ENCODE measurements at places on chromosomes 11 and 22.

DNA sequence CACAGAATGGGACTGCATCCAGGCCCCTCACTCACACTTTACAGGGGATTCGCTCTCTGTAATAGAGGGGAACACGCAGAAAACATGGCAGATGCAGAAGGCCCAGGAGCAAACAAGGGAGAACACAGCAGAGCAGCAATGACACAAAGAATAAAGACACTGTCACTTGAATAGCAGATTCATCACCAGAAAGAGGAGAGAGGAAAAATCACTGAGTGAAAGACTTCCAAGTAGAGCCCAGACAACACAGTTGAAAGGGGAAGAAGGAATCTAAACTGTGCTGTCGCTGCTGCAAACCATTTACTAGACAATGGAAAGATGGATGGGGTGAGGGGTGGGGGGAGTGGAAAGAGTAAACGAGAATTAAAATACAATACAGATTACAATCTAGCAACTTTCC lies 28.8 kb upstream of the RAPSN start:
- no peak for DNase-seq

DNA sequence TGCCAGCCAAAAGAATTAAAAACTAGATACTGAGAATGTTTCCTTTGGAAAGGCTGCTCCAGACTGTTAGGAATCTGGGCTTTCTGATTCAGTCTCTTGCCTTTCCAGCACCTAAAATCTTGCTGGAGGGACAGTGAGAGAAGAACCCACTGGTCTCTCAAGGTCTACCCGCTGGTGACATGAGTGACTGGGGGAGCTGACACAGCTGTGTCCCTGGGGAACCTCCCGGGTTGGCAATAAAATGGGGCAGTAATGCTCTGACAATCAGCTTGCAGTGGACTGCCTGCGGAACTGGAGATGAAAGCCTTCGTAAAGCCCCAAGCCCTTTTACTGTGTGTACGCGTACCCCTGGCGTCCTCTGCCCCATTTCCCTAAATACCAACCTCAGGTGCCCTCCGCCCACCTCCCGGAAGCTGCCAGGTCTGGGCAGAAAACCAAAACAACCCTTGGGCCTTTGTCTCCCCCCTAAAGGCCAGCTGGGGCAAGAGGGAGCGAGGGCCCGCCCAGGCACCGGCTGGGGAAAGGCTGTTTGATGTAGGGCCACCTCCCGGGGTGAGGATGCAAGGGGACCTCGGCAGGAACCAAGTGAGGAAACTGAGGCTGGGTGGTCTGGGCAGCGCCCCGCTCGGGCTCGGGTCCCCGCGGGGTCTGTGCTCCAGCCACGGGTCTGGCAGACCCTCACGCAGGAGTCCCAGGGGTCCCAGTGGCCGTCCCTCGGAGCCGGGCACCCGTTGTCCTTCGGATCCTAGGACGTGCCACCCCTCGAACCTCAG lies 741 bp downstream of the CARS1 start:
- DNase-seq = no peak

DNA sequence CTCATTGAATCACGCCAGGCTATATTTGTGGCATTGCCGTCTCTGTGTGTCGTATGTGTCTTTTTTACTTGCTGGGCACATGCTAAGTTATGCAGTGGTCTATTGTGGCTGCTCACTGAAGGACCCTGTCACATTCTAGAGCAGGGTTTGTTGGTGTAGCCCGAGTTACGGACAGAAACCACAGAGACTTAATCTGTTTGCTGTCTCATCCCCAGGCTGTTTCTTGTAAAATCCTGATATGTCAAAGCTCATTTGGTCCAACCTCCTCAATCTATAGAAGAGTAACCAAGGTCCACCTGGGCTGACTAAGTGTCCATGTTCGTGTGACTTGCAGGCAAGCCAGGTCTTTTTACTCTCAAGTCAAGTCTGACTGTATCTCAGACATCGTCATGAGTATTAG lies 5.0 kb downstream of the DPF2 start:
- no peak for DNase-seq

DNA sequence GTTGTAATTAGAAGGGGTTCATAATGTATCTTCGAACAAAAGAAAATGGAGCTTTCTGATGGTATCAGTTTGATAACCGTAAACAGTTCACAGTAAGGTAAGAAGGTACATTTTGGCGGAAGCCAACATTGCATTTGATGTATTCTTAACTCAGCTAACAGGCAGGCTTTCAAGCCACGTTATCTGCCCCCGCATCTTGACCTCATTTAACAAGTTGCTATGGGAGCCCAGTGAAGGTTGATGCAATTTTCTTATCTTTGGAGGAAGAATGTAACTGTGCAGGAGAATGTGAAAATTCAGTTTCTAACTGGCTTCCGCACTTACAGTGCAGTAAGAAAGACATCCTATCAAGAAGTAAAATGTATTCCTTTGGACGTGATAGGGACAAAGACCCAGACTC lies 110.6 kb downstream of the ETS1 start:
- no peak for DNase-seq

DNA sequence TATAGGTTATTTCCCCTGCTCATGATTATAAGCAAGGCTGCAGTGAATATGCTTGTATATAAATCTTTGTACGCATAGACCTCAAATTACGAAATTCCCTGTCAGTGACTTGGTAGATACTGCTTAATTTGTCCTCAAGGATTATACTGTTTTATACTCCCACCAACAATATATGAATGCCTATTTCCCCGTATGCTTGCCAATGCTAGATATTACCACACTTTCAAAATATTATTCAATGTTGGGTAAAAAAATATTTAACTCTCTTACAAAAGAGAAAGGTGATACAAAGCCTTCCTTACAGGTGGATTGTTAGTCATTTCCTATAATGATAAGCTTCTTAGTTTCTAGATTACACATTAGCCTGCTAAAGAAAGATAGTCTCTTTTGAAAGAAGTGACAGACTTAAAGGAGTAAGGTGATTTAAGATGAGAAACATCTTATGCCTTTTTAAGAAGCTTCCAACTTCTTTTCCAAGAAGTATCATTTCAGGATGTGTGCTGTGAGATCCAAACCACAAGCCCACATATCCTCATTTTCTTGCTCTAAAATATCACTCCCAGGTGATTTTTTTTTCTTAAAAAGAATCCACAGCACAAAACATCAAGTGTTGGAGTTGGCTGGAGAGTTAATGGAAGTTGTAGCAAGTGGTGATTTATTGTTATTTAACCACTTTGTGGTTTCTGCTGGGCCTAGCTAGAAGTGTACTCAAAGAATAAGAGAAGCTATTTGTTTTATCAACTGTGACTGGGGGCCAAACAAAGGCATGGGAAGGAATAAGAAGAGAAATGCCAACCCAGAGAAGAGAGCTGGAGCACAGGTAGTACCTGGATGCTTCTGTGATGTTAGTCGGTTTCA lies 59.2 kb downstream of the BARX2 start:
- DNase-seq = no peak

GRCh38 chr11:24585192-24585591 lies 88.3 kb downstream of the LUZP2 start:
- DNase-seq = no peak

DNA sequence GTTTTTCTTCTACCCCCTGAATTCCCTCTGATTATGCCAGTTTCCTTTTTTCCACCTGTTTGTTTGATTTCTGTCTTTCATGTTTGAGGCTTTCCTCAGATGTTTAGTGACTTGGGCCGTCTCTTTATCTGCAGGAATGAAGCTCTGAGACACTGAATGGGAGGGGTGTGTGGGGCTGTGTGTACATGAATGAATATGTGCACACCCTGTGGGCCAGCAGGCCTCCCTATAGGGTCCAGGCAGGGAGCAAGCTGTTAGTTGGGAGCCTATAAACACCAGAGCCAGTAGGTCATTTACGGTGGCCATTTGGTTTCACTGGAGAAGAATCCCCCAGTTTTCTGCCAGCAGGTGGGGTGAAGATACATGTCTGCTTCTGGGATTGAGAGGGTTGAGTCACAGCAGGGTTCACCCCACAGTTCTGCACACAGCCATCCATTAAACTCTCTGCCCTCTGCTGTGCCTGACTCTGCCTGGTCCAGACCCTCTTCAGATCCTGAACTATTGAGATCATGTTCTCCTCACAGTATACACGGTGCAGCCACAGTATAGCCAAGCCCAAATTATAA lies 34.8 kb downstream of the BARX2 start:
- DNase-seq = no peak

DNA sequence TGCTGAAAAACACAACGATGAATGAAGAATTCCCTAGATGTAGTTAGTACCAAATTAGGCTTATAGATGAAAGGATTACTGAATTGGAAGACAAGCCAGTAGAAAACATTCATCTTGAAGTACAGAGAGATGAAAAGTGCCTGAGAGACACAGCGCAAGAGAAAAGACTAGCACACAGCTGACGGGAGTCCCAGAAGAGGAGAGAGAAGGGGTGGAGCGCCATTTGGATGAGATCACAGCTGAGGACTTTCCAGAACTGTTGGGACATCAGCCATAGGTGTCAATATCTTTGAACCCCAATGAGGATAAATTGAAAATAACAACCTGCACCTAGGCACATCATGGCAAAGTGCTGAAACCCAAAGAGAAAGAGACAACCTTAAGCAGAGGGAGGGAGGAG lies 25.2 kb downstream of the ALG12 start:
- DNase-seq = no peak

GRCh38 chr11:120235024-120235628 lies 4.8 kb upstream of the POU2F3 start:
- DNase-seq = peak; percentile 13

DNA sequence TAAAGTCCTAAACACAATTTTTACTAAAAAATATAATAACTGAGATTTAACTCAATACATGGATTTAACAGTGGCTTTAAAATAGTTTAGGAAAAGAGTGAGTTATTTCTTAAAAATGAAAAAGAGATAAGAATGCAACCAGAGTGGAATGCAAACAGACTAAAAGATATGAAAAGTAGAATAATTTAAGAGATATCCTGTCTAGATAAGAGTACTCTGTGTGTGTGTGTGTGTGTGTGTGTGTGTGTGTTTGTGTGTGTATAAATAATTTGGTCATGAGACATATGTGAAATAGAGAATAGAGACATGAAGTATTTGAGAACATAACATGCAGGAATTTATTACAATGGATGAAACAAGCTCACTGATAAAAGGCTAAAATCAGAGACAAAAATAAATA lies 986.9 kb upstream of the CHORDC1 start:
- DNase-seq = no peak
